ENCODE measurements at places on chromosomes 2 and 18.
A peak's percentile ranks its signal among the peaks of the same experiment; 100 is the strongest.

- no peak for DNase-seq
Measured at GRCh38 chr18:34976123-34976522, 65.1 kb upstream of the MAPRE2 start.

GRCh38 chr2:144443837-144444817 is 75.8 kb downstream of the ZEB2 start:
- no peak for DNase-seq

- DNase-seq: no peak
Measured at GRCh38 chr2:125224830-125225229, 1199.7 kb downstream of the CNTNAP5 start.

DNA sequence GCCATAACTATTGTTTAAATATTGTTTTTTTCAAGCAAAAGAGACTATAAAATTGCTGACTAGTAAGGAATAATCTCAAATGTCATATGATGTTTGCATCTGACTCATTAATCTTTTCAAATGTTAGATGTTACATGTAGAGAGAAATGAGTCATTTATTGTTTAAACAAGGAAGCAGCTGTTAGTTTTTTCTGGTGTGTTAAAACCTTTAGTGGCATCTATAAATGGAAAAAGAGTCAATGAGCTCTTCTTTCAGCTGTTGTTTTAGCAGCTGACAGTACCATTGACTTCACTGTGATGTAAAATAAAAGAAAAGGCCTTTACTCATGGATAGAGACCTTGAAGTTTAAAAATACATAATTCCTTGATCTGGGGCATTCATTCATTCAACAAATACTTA is 1.8 kb upstream of the KLHL41 start:
- peak; percentile 52 for DNase-seq

DNA sequence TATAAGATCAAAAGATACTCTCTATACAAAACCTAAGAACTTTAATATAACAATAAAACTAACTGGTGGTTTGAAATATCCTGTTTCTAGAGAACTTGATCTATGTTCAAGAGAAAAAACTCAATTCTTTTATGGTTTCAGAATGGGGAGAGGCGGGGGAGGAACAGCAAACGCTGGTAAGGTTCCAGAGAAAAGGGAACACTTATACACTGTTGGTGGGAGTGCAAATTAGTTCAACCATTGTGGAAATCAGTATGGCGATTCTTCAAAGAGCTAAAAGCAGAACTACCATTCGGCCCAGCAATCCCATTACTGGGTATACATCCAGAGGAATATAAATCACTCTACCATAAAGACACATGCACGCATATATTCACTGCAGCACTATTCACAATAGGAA is 17.2 kb downstream of the FAM98A start:
- DNase-seq: no peak

DNA sequence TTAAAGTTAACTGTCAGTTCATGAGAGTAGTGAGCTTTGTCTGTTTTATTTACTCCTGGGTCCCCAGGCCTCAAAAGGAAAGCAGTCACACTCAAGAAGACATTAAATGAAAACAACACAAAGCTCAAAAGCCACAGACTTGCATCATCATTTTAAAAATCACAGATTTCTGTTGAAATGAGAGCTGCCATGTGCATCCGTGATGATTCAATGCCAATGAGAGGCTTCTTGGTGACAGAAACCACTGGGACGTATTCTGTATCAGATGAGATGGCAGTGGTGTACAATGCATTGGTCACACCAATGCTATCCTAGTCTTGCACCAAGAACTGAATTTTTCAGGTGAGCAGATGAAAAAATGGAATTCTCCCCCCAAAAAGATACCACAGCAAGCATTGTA is 204.8 kb downstream of the ANAPC1 start:
- no peak for DNase-seq

DNA sequence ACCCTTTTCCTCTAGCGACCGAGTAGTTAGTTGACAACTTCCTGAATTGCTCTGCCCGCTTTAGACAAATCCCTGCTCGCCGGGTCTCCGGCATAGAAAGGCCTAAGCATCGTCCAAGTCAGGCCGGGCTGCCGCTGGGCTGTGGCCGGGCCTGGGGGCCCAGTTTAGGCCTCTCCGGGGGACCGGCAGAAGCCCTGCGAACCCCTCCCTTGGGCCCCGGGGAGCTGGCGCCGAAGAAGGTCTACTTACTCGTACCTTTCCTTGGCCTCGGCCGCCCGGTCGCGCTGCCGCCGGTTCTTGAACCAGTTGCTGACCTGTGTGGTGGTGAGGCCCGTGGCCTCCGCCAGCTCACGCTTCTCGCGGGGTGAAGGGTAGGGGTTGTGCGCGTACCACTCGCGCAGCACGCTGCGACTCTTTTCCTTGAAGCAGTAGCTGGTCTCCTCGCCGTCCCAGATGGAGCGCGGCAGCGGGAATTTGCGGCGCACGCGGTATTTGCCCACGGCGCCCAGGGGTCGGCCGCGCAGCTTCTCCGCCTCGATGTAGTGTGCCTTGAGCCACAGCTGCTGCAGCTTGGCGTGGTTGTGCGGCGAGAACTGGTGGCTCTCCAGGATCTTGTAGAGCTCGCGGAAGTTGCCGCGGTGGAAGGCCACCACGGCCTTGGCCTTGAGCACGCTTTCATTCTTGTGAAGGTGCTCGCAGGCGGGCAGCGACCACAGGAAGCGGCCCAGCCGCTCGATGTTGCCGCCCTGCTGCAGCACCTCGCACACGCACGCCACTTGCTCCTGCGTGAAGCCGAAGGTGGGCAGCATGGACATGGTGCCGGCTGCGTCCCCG is 739 bp downstream of the SIX2 start:
- DNase-seq: peak; percentile 39

DNA sequence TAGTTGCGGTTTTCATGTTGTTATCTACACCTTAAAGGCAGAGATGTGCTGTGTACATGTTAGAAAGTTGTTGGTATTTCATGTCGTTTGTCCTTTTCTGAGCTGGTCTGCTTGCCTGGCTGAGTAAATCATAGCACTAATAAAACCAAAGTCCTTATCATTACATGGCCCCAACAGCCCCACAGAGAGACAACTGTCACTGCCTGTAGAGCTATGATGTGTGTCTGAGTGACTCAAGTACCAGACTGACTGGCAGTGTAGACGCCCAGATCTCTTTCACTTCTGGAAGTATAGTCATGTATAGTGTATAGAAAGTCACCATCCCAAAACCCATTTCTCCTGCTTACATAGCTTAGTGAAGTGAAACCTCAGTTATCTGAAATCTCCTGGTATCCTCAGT is 4.3 kb downstream of the SOCS6 start:
- DNase-seq: no peak

Measured in NCI-H2081 (cell line).